ENCODE measurements at places on chromosomes 3 and 15. TPM values are rescaled to one million over a fixed set of nuclear protein-coding genes. Genes with fewer than 3 reads are reported as not detected.

ITPKA gene
- total RNA-seq, result 4.9 TPM

SHF gene
- 2.4 TPM for total RNA-seq

COX5A gene
- 971 TPM for total RNA-seq

FBXO40 gene
- total RNA-seq, result 236 TPM

B3GNT5 gene
- total RNA-seq, result 3.6 TPM

SERINC4 gene
- 0.37 TPM for total RNA-seq

GRCh38 chr15:70062321-70062956, 35.3 kb downstream of the TLE3 start:
- DNase-seq, result peak; percentile 77
- H3K27ac ChIP-seq, result no peak overlapping the region
- no peaks in the 10 kb centered on the region for H3K4me1 ChIP-seq
- H3K27me3 ChIP-seq, result no peaks in the 10 kb centered on the region

GRCh38 chr3:78804251-78805037, 963.4 kb downstream of the ROBO1 start:
- no peaks in the 10 kb centered on the region for H3K36me3 ChIP-seq
- H3K4me1 ChIP-seq, result no peaks in the 10 kb centered on the region

- no peak overlapping the region for H3K4me3 ChIP-seq
- no peaks in the 10 kb centered on the region for H3K27me3 ChIP-seq
- H3K27ac ChIP-seq, result no peak overlapping the region
- DNase-seq, result no peak
- H3K4me1 ChIP-seq, result peaks cover 15% of the 10 kb centered on the region
Measured at GRCh38 chr15:64274341-64274950, 81.5 kb downstream of the CSNK1G1 start.

GRCh38 chr3:128343287-128344051, 123.2 kb downstream of the DNAJB8 start:
- no peaks in the 10 kb centered on the region for H3K27me3 ChIP-seq
- DNase-seq, result no peak
- H3K36me3 ChIP-seq, result peaks cover 7% of the 10 kb centered on the region

- DNase-seq, result no peak
- H3K4me3 ChIP-seq, result no peak overlapping the region
- no peak overlapping the region for H3K27ac ChIP-seq
- H3K36me3 ChIP-seq, result no peaks in the 10 kb centered on the region
Measured at GRCh38 chr15:68894208-68894607, 36.1 kb upstream of the SPESP1 start.

DNA sequence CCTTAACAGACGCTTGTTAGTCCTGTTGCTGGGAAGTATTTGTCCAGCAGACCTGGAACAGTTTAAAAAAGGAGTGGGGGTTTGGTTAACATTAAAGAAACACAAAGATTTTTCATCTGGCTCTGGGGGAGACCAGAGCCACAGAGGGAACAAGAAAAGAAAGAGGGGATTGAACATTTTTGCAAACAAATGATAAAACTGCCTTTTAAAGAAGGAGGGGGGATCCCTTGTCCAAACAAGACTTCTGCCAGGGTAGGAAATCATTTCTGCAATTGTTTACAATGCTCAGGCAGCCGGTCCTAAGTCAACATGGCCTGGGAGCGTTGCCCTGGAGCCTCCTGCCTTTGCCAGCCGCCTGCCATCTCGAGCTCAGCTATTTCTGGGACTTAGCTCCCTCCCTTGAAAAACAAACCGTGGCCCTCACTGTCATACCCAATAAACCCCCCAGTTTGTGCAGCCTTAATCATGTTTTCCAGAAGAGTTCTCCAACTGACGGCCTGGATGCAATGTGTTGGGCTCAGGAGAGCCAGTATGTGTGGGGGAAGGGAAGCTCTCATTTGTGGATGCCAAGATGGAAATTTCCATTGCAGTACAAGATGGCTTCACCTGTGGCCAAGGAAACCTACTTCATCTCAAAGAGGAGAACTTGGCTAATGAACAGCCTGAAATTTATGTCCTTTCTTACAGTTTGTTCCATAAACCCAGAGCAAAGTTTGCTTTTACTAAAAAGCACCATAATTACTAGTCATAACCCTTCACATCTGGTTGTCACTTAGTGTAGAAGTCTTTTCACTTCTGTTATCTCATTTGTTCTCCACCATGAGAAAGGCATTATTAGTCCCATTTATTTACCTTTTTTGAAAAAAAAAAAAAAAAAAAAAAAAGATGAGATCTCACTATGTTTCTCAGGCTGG, 75.9 kb upstream of the RNU6-1 start:
- H3K27me3 ChIP-seq, result no peaks in the 10 kb centered on the region
- H3K36me3 ChIP-seq, result no peaks in the 10 kb centered on the region
- H3K4me3 ChIP-seq, result no peak overlapping the region
- H3K4me1 ChIP-seq, result peaks cover 34% of the 10 kb centered on the region
- DNase-seq, result peak; percentile 46
- peak overlapping the region; percentile 82 for H3K27ac ChIP-seq

DNA sequence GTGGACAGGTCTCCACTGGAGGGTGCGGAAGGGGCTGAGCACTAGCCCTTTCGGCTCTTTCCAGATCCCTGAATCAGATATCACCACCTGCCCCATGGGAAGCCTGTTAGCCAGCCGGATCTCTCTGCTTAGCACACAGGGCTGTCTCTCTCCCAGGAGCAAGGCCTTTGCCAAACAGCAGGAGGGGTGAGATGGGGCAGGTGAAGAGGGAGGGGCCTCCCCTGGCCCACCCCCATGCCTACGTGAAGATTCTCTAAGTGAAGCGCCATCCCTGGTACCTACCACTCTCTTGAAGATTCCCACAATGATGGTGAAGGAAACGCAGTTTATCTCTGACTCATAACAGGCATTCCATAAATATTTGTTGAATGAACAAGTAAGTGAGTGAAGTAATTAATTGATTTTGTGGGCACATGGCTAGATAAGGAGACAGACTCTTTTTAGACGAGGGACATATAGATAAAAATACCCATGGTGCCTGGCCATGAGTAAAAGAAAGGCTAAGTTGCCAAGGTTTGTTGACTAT, 19.6 kb upstream of the HCN4 start:
- no peaks in the 10 kb centered on the region for H3K4me1 ChIP-seq
- H3K36me3 ChIP-seq, result no peaks in the 10 kb centered on the region
- H3K27ac ChIP-seq, result no peak overlapping the region

- no peaks in the 10 kb centered on the region for H3K27me3 ChIP-seq
- no peaks in the 10 kb centered on the region for H3K4me1 ChIP-seq
- H3K36me3 ChIP-seq, result no peaks in the 10 kb centered on the region
Measured at GRCh38 chr15:85837011-85837433, 42.3 kb upstream of the KLHL25 start.

DNA sequence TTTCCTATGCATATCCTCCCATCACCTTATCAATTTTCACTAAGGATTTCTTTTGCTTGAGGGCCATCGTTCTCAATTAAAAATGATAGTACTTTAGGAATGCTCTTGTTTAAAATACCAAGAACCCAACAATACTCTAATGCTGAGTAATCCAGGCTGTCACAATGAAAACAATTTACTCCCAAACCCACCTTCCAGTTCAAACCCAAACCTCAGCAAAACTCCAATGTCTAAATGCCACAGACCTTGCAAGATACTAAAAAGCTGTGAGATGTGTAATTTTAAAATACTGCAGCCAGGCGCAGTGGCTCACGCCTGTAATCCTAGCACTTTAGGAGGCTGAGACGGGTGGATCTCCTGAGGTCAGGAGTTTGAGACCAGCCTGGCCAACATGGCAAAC, 889.8 kb downstream of the ROBO1 start:
- no peaks in the 10 kb centered on the region for H3K4me1 ChIP-seq
- H3K27me3 ChIP-seq, result no peaks in the 10 kb centered on the region
- no peak for DNase-seq
- no peak overlapping the region for H3K27ac ChIP-seq
- no peak overlapping the region for H3K4me3 ChIP-seq

DNA sequence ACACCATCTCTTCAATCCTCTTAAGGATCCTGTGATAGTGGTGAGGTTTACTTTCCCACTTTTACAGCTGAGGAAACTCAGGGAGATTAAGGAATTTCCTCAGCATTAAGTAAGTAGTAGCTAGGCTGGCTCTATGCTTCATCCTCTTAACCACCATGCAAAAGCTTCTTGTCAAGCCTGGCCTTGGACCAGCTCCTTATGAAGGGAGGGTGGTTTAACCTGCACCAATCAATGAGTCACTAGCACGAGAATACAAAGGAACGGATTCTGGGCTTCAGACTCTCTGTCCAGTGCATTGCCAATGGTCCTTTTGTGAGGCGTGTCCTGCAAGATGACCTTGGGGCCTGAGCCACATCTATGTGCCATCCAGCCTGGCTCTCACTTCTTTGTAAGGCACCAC, 202.0 kb upstream of the CFAP20DC start:
- no peak overlapping the region for H3K27ac ChIP-seq
- no peaks in the 10 kb centered on the region for H3K4me1 ChIP-seq
- no peaks in the 10 kb centered on the region for H3K27me3 ChIP-seq
- DNase-seq, result no peak
- H3K4me3 ChIP-seq, result no peak overlapping the region

DNA sequence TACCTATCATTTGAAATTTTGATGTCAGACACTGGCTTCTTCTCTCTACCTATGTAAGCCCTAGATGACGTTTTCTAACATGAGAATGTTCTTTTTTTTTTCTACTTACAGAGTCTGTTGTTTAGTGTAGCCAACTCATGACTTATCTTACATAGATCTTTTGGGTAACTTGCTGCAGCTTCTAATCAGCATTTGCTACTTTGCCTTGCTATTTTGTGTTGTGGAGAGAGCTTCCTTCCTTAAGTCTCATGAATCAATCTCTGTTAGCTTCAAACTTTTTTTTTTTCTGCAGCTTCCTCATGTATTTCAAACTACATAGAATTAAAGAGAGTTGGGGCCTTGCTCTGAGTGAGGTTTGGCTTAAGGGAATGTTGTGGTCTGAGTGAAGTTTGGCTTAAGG, 568.7 kb upstream of the BCHE start:
- H3K4me1 ChIP-seq, result no peaks in the 10 kb centered on the region
- no peaks in the 10 kb centered on the region for H3K27me3 ChIP-seq
- no peak overlapping the region for H3K4me3 ChIP-seq
- H3K27ac ChIP-seq, result no peak overlapping the region

GRCh38 chr3:177610686-177611633, 413.7 kb upstream of the TBL1XR1 start:
- no peak for DNase-seq
- H3K4me3 ChIP-seq, result no peak overlapping the region
- no peaks in the 10 kb centered on the region for H3K27me3 ChIP-seq
- no peaks in the 10 kb centered on the region for H3K36me3 ChIP-seq
- H3K27ac ChIP-seq, result peak overlapping the region; percentile 21
- H3K4me1 ChIP-seq, result peaks cover 7% of the 10 kb centered on the region

DNA sequence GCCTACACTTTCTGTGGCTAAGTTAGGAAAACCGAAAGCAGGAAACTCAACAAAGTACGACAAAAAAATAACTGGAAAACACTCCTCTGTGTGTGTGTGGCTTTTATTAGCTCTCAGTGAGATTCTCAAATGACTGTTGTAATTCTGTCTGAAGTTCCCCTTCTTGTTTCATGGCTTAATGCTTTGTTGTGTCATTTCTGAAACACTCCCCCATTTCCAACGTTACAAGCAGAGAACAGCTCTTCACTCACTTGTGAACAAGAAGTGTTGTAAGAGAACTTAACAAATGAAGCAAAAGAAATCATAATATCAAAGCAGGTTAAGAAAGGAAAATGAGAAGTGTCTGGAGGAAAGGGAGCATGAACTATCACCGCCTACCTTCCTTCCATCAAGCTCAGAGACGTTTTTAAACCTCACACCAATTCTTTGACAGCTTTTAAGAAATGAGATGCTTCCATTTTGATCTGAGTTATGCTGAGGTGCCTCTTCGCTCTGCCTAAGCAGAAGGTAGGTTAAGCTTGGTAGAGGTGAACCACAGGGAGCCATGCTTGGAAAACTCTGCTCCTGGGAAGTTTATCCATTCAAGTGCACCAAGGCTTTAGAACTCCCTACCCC, 12.4 kb upstream of the SEC62 start:
- H3K4me1 ChIP-seq, result no peaks in the 10 kb centered on the region
- DNase-seq, result no peak
- no peak overlapping the region for H3K27ac ChIP-seq
- H3K27me3 ChIP-seq, result no peaks in the 10 kb centered on the region
- no peak overlapping the region for H3K4me3 ChIP-seq

DNA sequence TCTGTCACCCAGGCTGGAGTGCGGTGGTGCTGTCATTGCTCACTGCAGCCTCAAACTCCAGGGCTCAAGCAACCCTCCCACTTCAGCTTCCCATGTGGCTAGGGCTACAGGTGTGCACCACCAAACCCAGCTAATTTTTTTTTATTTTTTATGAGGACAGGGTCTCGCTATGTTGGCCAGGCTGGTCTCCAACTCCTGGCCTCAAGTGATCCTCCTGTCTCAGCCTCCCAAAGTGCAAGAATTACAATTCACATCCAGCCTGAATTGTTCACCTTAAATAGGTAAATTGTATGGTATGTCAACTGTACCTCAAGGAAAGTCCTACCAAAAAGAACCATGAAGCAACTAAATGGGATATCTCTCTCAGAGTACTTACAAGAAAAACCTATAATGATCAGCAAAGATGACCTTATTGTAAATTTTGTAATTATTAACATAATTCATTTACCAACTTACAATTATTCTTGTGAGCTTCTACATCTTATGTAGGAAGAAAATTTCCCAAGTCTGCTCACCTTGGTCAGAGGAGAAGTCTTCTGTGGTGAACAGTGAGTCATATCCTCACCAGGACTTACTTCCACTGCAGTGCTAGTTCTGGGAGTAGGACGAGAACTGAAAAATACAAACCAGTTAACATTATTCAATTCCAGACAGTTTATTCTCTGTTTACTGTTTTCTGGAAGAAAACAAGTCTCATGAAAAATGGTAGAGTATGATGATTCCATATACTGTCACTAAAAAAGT, 54.4 kb downstream of the ULK4 start:
- no peaks in the 10 kb centered on the region for H3K27me3 ChIP-seq
- no peaks in the 10 kb centered on the region for H3K4me1 ChIP-seq
- DNase-seq, result no peak
- H3K27ac ChIP-seq, result no peak overlapping the region
- H3K4me3 ChIP-seq, result no peak overlapping the region

GRCh38 chr15:39665629-39666250, 84.9 kb downstream of the THBS1 start:
- no peaks in the 10 kb centered on the region for H3K27me3 ChIP-seq
- H3K4me1 ChIP-seq, result no peaks in the 10 kb centered on the region

GRCh38 chr3:23493889-23494288, 290.8 kb downstream of the UBE2E2 start:
- no peaks in the 10 kb centered on the region for H3K27me3 ChIP-seq
- H3K4me1 ChIP-seq, result peaks cover 15% of the 10 kb centered on the region
- H3K27ac ChIP-seq, result no peak overlapping the region
- no peaks in the 10 kb centered on the region for H3K36me3 ChIP-seq
- H3K4me3 ChIP-seq, result no peak overlapping the region
- DNase-seq, result no peak

- no peak for DNase-seq
- H3K36me3 ChIP-seq, result no peaks in the 10 kb centered on the region
- H3K4me1 ChIP-seq, result peaks cover 24% of the 10 kb centered on the region
- H3K27ac ChIP-seq, result no peak overlapping the region
- no peaks in the 10 kb centered on the region for H3K27me3 ChIP-seq
Measured at GRCh38 chr15:98738689-98739401, 90.5 kb downstream of the IGF1R start.

- H3K4me3 ChIP-seq, result no peak overlapping the region
- DNase-seq, result no peak
- H3K27me3 ChIP-seq, result no peaks in the 10 kb centered on the region
- H3K27ac ChIP-seq, result no peak overlapping the region
Measured at GRCh38 chr15:35725353-35725752, 179.4 kb upstream of the DPH6 start.

GRCh38 chr3:32297366-32297765, 58.9 kb downstream of the CMTM8 start:
- DNase-seq, result no peak
- H3K27ac ChIP-seq, result no peak overlapping the region
- no peak overlapping the region for H3K4me3 ChIP-seq
- no peaks in the 10 kb centered on the region for H3K4me1 ChIP-seq
- no peaks in the 10 kb centered on the region for H3K27me3 ChIP-seq
- no peaks in the 10 kb centered on the region for H3K36me3 ChIP-seq

Measured in heart left ventricle (tissue), 16 donors.